ENCODE measurements at places on chromosomes 2 and 18.

GRCh38 chr2:202152104-202152715 lies 79.2 kb downstream of the KIAA2012 start:
- no peak for DNase-seq

DNA sequence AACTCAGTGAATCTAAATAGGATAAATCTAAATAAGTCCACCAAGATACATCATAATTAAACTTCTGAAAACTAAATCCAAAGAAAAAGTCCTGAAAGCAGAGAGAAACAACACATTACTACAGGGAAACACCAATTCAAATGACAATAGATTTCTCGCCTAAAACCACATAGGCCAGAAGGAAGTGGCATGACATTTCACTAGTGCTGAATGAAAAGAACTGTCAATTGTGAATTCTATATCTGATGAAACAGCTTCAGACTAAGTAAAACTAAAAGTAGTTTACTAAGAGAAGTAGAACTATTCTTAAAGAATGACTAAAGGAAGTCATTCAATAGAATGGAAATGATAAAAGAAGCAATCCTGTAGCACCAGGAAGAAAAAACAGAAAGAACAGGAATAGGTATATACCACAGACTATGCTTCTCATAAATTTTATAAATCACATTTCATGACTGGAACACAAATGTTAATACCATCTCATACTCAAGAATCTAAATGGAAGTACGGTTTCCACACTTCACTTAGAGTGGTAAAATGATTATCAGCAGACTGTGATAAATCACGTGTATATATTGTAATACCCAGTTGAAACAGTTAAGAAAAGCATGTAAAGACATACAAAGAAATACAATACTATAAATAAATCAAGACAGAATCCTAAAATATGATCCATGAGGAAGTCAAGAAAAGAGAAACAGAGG lies 46.4 kb downstream of the ASXL2 start:
- no peak for DNase-seq

- no peak for DNase-seq
These were observed 142.6 kb upstream of the ITGA4 start for GRCh38 chr2:181314551-181314950.

GRCh38 chr2:200746301-200746700 lies 65.4 kb upstream of the BZW1 start:
- no peak for DNase-seq

DNA sequence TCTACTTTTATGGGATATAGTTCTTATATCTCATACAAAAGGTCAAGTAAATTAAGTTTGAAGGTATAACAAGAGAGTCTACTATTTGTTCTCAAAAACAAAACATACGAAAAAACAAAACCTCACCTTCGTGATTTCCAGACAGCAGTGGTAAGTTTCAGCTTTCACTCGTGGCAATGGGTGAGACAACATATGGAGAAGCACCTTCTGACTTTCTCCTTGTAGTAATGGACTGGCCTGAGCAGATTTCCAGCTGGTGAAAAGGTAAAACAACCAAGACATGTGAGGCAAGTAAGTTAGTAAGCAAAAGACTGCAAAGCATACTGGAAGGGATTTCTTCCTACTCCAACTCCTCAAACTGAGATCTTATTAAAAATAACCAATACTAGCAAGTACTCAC lies 39.6 kb downstream of the RTTN start:
- DNase-seq = no peak

- no peak for DNase-seq
These were observed 235.2 kb downstream of the DYSF start for GRCh38 chr2:71688530-71688929.

DNA sequence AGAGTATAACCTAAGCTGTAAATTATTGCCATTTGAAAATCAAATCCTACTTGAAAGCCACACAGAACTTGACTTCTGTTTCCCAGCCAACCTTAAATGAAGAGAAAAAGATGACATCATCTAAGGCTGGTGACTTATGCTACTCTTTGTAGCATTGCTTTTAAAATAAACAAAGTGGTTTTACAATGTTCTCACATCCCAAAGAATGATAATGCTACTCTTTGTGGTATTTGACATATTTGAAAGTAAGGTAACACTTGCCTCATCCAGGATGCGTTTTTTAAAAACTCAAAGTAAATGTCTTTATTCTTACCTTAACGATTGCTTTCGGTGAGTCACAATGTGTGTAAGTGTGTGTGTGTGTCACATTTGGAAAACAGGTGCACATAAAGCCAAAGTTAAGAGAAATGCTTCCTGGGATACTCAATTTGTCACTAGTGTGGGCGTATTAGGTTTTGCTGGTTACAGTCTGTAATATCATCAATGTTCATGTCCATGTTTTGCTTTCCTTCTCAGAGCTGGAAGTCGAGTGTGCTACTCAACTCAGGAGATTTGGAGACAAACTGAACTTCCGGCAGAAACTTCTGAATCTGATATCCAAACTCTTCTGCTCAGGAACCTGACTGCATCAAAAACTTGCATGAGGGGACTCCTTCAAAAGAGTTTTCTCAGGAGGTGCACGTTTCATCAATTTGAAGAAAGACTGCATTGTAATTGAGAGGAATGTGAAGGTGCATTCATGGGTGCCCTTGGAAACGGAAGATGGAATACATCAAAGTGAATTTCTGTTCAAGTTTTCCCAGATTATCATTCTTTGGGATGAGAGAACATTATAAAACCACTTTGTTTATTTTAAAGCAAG lies 2.6 kb downstream of the PMAIP1 start:
- DNase-seq = no peak

DNA sequence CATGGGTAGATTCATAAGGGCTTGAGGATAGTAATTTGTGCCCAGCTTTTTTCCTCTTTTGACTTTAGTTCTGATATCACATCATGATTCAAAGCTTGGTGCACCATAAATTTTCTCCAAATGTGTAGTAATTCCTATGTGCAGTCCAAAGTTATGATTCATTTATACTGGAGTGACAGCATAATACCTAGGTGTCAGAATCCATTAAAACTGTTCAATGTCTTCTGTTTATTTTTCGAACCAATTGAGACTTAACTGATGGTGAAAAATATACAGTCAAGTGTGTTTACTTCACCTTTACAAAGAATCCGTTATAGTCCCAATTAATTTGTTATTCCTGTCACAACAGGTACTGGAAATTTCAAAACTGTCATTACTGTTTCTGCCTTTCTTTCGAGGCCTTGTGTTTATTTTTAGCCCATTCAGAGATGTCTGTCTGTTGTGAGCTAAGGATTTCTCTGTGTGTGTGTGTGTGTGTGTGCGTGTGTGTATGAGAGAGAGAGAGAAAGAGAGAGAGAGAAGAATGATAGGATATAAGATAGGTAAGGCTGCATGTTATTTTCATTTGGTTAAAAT lies 389.7 kb upstream of the ATP5MC3 start:
- no peak for DNase-seq

GRCh38 chr2:224389317-224389716 lies 12.6 kb downstream of the FAM124B start:
- DNase-seq = no peak

DNA sequence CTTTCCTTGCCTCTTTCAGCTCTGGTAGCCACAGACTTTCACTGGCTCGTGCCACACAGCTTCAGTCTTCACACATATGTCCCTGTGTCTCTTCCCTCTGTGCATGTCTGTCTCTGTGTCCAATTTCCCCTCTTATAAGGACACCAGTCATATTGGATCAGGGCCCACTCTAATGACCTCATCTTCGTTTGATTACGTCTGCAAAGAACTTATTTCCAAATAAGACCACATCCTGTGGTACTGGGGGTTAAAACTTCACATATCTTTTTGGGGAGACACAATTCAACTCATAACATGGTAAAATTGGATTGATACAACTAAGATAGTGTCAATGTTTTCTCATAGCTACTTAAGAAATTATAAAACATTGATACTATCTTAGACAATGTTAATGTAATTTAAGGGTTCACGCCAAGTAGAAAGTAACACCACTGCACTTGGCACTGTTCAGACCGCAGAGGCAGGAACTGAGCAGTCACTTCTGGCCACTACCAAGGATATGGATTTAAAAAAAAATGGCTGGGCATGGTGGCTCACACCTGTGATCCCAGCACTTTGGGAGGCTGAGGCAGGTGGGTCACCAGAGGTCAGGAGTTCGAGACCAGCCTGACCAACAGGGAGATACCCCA lies 119.6 kb upstream of the EPAS1 start:
- no peak for DNase-seq

GRCh38 chr18:48132797-48133655 lies 202.6 kb upstream of the SMAD2 start:
- no peak for DNase-seq

GRCh38 chr2:112144966-112145365 lies 6.8 kb downstream of the FBLN7 start:
- DNase-seq = no peak

DNA sequence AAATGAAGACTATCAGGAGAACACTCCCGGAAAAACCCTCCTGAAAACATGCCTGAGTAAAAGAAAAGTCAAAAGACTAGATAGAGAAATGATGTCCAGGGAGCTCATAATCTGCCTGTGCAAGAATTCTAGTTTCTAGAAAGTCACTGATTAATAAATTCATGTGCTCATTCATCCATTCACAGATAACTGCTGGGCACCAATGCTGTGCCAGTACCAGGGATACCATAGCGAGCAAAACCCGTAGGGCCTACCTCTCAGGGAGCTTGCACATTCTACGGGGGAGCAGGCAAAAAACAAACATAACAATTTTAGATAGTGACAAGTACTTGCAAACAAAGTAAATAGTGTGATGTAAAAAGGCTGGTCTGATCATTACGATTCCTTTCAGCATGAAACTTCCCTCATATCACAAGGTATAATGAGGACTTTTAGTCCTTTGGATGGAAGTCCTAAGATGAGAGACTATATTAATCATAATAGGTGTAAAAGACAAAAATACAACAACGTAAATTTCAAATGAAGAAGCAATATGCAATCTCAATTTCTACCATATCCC lies 289.9 kb downstream of the AFF3 start:
- DNase-seq = no peak

- DNase-seq = no peak
These were observed 133.1 kb upstream of the RGPD4 start for GRCh38 chr2:107693604-107694003.

- no peak for DNase-seq
These were observed 6.5 kb upstream of the DUSP2 start for GRCh38 chr2:96151595-96152303.

GRCh38 chr2:213834331-213834730 lies 550.1 kb downstream of the SPAG16 start:
- no peak for DNase-seq

DNA sequence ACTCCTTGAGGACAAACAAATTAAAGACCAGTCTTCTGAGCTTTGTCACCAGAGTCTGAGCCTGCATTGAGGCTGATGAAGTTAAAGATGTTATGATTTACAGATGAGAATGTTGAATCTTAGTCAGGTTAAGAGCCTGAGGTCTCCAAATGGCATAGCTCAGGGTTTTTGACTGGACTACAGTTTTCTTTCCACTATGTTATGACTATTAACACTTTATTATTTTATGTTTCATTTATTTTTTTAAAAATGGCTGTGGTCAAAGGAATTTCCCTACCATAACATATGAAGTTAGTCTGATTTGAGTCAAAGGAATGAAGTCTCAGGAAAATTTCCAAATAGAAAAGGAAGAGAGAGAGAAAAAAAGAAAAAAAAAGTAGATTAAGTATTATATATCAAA lies 39.7 kb upstream of the CWC22 start:
- DNase-seq = no peak

- DNase-seq = no peak
These were observed 82.7 kb downstream of the COL5A2 start for GRCh38 chr2:189096769-189097447.

DNA sequence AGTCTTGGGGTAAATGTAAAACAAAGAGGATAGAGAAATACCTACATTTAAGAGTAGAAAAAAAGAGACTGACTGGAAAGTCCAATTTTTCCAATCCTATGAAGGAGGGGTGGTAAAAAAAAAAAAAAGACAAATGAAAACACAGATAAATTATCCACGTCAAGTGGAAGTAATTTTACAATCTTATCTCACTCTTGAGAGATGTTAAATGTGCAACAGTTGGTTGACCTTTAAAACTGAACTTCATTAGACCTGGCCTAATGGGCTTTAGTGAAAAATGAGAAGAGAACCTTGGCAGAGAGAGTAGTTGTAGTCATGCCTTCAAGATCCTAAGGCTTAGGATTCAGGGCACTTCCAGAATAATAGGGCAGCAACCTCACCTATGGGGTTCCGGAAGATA lies 20.4 kb downstream of the GALNT3 start:
- DNase-seq = no peak

GRCh38 chr2:11753886-11754699 lies 7.7 kb downstream of the LPIN1 start:
- DNase-seq = peak; percentile 53

DNA sequence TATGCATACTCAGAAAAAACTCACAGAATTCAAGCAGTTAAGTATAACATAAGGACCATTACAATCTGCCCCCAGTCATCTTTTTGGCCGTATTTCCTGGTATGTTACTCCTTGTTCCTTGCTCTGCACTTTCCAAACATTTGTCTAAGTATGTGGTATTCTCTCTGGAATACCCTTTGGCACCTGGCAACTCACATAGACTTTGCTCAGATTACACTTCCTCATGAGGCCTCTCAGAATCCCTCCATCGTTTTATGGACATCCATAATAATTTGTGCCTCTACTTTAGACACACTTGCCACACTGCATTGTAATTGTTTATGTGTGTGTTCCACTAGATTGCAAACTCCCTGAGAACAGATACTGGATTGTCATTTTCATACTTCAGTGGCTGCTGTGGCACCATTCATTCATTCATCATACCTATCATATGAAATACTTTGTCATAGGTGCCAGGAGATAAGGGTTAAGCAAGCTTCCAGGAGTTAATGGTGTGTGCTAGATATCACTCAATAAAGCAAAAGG lies 84.0 kb downstream of the HIBCH start:
- no peak for DNase-seq

GRCh38 chr2:11743846-11744553 lies 2.4 kb upstream of the LPIN1 start:
- DNase-seq = peak; percentile 64

GRCh38 chr2:54630858-54631497 lies 92.5 kb upstream of the EML6 start:
- DNase-seq = no peak

DNA sequence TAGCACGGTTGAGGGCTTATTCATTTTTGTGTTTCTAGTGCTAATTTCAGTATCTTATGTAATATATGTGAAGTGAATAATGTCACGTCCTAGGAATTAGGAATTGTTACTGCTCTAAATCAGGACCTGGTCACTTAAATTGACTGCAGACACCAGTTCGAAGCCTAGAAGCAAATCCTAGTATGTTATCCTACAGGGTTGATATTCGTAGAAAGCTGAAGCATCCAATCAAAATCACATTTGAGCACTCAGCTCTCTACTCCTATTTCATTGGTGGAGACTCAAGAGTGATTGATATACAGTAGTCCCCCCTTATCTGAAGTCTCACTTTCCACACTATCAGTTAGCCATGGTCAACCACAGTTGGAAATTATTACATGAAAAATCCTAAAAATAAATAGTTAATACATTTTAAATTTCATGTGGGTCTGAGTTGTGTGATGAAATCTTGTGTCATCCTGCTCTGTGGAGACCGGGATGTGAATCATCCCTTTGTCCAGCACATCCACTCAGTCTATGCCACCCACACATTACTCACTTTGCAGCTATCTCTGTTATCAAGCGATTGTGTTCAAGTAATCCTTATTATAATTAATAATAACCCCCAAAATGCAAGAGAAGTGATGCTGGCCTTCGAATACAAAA lies 35.2 kb upstream of the SCN9A start:
- DNase-seq = no peak
